Activated T-cell treated with anti-CD3 and anti-CD28 coated beads, Interleukin-2, amount 50 U/mL, for 1 hour (primary cell): ENCODE measurements at places on chromosomes 7 and 10.

GRCh38 chr7:42617806-42618457 is 293.9 kb downstream of the C7orf25 start:
- DNase-seq, result no peak

DNA sequence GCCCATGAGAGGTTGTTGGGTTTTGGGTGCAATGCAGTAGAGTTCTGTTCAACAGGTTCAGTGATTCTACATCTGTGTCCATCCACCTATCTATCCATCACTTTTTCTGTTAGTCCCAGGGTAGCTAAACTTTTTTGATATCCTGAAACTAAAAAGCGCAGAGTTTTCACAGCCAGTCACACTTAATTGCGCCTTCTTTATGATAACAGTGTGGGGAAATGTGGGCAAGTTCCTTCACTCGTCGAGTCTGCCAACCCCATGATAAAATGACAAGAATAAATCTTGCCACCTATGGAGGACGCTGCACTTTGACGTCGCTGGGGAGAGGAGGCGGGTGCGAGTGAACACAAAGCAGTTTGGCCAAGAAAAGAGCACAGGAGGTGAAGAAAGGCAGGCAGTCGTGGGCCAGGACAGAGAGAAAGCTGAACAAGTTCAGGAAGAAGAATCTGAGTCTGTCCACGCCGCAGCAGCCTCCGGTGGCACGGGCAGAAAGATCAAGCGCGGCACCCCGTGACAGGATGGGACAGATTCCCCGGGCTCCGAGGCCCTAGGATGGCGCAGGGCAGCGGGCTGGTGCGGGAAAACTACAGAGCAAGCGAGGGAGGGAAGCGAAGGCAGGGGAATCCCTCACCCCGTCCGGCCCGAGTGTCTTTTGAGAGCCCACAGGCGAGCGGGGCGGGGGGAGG is 9.2 kb downstream of the SP8 start:
- DNase-seq, result no peak

DNA sequence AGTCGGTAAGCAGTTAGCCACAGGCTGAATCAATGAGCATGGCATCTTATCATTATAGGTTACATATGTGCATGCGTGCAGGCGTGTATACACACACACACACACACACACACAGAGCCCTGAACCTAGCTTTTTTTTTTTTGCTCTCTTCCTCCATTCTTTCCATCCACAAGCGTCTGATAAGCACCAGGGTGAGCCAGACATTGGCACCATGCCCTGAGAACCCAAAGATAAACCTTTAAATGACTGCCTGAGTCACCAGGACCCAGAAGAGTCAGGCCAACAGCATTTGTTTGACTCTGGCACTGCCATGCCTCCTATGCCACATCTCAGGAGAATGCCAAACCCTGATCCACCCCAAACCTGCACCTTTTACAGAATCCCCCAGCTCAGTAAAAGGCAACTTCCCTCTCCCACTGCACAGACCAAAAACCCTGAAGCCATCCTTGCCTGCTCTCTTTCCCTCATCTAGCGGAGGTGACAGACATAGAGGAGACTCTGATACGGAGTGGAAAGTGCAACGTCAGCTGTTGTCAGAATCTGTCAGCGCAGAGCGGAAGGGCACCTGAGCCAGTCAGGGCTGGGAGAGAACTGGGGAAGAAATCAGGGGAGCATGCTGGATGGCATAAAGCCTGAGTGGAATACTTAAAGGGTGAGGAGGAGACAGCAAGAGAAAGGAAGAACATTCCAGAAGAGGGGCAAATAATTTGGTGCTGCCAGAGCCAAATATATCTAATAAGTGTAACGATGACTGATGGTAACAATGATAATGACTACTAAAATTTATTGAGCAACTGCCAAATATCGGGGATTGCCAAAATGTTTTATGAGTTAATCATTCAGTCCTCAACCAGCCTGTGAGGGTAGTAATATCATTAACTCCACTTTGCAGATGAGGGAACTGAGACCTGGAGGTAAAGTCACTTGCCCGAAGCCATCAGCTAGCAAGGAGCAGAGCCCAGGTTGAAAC is 3.2 kb downstream of the PARP12 start:
- DNase-seq, result peak; percentile 47

DNA sequence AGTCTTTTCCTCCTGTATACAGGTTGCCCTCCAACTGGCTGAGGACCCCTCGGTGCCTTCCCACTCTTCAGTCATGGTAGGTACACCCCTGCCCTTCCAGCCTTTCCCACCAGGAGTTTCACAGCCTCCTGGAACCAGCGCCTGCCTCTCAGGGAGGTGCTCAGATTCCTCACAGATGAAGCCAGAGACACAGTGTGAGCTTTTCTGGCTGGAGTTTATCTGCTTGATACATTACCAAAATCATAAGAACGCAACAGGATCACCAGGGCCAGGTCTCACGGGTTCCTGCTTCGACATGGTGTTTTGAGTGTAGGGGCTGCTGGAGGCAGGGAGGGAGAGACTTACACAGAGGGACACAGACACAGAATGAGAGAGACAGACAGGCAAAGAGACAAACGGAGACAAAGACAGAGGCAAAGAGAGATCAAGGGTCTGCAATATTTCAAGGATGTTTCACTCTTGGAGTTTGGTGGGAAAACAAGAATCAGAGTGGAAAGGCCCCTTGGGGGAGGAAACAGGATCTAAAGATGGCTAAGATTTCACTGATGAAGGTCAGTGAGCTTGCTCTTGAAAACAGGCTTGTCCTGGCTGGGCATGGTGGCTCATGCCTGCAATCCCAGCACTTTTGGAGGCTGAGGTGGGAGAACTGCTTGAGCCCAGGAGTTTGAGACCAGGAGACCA is 6.5 kb upstream of the INMT start:
- DNase-seq, result no peak
